Activated T-helper 1 cell treated with anti-CD3 and anti-CD28 coated beads, Interleukin-12 subunit alpha, Interleukin-12 subunit beta, Interleukin-2, Interleukin-4 antibody, amounts not matched to agents 30 ng/mL and 10 ng/mL and 1 ng/mL, durations not matched to agents 14 hours and 24 hours and 36 hours (primary cell): ENCODE measurements at places on chromosomes 16 and 17. TPM values are rescaled to one million over a fixed set of nuclear protein-coding genes. Genes with fewer than 3 reads are reported as not detected.

DNA sequence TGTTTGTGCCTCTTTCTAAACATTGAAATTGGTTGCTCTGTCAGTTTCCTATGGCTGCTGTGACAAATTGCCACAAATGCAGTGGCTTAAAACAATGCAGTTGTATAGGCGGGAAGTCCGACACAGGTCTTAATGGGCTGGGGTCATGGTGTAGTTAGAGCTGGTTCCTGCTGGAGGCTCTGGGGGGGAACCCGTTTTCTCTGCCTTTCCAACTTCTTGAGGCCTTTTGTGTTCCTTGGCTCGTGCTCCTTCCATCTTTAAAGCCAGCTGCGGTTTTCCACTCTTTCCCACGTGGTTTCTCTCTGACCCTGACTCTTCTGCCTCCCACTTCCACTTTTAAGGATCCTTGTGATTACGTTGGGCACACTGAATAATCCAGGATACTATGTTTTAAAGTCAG, 12.5 kb downstream of the EPN2 start:
- no peak for DNase-seq

The WNT3 gene
- total RNA-seq, result 0.05 TPM in 1 of 2 replicates, not detected in the other

GRCh38 chr16:21598701-21599121, 666 bp upstream of the METTL9 start:
- no peak for DNase-seq

DNA sequence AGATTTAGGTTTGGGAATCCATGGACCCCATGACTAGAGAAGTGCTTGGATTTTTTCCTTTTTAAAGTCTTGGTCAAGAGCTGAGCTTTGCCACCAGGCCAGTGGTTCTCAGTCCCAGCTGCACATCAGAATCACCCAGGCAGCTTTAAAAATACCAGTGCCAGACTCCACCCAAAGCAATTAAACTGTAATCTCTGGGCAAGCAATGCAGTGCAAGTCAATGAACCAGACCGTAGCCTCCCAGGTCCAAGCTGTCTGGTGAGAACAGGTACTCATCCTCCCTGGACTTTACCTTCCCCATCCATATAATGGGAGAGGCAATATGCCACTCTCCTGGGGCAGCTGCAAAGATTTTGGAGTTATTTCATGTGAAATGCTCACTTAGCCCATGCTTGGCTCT, 223.1 kb upstream of the CDH5 start:
- no peak for DNase-seq

DNA sequence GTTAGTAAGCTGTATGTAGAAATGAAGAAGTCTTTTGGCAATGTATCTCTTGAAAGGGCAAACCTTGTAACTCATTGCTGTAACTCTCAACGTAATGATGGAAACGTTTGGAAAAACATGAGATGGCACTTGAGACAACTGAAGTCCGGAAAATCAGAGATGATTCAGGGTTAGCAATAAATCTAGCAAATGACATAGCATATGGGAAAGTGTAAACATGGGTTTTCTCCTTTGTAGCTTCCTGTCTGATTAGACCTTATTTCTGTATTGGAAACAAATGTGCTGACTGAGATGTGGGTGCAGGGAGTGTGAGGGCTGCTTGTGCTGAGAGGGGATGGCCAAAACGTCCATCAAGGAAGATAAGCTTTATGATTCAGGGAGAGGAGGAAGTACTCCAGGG, 110.7 kb upstream of the FAM20A start:
- no peak for DNase-seq

The TOX3 gene
- total RNA-seq, result not detected in 2 replicates

DNA sequence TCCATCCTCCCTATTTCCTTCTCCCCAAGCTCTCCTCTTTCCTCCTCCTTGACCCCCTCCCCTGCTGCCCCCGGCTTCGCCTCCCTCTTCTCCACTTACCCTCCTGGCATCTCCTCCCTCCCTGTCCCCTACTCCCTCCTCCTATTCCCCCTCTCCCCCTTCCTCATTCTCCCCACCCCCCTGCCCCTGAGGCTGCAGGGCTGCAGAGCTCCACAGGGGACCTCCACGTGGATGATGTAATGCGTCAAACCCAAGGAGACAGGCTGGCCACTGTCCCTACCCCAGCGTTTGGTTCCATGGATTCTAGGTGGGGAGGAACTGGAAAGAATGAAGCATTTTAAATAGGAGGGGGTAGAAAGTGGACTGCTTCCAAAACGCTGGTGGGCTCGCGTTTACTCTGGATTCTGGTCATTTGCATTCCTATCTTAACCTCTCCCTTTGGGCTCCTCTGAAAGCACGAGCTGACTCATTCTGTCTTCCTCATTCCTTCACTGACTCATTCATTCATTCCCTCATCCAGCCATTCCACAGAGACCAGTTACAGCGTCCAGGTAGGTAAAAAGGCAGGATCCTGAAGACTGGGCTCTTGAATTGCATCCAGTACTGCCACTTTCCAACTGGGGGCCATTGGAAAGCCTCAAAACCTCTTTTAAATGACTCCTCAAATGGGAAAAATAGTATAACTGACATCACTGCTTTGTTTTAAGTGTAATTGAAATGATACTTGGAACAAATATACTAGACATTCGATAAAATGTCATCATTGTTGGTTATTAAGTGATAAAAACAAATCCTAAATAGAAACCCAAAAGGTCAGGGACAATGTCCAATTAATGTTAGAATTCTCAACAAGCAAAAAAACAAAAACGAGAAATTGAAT, 943 bp upstream of the COTL1 start:
- DNase-seq, result no peak

The ZNF778 gene
- total RNA-seq, result 8.1 and 9.5 TPM in 2 replicates

- DNase-seq, result no peak
These were observed 590.6 kb upstream of the SOX9 start for GRCh38 chr17:71530248-71530647.

GRCh38 chr17:16215965-16216316, 607 bp upstream of the NCOR1 start:
- DNase-seq, result no peak

GRCh38 chr16:75495076-75495674, at the start of gene CHST6:
Gene CHST6, minus strand, starts transcription at chr16:75495441. Its CDS starts 15,613 bp downstream, at chr16:75479828.
- DNase-seq, result no peak

- DNase-seq, result no peak
These were observed 10.9 kb upstream of the CA4 start for GRCh38 chr17:60138769-60139437.

DNA sequence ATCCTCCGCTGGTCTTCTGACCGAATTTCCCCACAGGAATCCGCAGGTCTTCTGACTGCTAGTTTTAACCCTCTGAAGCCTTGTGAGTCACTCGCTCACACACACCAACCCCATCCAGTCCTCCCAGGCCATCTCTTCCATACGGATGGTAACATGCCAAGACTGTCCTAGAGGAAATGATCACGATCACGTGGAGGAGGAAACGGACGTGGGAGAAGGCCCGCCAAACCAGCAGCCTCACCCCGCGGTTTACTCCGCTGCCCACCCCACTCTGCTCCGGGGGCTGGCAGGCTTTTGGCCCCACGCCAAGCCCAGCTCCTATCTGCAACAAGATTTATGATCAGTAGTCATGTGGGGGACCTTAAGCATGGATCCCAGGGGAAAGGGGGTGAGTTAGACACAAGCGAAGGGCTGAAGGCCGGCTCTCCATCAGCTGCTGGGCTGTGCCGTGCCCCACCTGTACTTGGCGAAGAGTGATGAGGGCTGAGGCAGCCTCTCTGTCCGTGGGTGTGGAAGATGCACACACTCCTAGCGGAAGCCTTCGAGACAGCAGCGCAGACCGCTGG, 1.5 kb upstream of the FAAP100 start:
- DNase-seq, result no peak

- DNase-seq, result no peak
These were observed 6.3 kb downstream of the ATP2A3 start for GRCh38 chr17:3957735-3958599.

- no peak for DNase-seq
These were observed 32.0 kb downstream of the SPHK1 start for GRCh38 chr17:76416457-76416856.

The GAS2L2 gene
- total RNA-seq, result 0.08 TPM in 1 of 2 replicates, not detected in the other

GRCh38 chr17:19313746-19314651, 48.5 kb downstream of the B9D1 start:
- no peak for DNase-seq

DNA sequence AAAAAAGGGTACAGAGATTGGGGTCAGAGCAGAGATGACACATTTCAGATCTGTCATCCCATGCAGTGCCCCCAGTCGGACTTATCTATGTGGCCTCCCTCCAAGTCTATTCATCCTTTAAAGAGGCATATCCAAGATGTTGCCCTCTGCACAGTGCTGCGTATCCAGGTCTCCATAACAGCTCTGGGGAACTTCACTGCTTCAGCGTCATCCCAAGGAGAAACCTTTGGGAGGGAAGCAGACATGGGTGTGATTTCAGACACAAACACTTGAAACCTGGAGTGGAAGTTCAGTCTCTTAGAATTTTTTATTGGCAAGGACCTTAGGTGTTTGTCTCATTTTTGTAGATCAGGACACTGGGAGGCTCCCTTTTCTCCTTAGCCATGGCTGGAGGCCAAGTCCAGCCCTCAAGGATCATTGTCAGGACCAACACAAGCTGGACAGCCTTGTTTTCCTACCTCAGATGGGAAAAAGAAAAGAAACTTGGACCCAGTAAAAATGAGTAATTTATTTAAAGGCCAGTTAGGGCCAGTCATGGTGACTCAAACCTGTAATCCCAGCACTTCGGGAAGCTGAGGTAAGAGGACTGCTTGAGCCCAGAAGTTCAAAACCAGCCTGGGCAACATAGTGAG, 23.9 kb upstream of the NLK start:
- no peak for DNase-seq

DNA sequence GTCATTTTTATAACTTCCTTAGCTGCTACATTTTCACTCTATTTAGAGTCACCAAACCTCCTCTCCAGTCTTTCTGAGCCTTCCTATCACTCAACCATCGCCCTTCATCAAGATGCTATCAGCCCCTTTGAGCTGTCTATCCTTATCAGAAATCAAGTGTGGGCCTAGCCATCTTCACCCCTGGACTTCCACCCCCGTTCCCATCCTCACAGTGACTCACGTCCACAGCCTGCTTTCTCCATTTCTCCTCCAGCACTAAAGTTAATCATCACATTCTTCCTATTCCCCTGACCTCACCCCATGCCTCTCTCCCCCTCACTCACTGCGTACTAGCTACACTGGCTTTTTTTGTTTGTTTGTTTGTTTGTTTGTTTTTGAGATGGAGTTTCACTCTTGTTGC, 2.4 kb upstream of the TEKT3 start:
- DNase-seq, result no peak

The ODAD4 gene
- 0.39 and 0.73 TPM in 2 replicates for total RNA-seq

DNA sequence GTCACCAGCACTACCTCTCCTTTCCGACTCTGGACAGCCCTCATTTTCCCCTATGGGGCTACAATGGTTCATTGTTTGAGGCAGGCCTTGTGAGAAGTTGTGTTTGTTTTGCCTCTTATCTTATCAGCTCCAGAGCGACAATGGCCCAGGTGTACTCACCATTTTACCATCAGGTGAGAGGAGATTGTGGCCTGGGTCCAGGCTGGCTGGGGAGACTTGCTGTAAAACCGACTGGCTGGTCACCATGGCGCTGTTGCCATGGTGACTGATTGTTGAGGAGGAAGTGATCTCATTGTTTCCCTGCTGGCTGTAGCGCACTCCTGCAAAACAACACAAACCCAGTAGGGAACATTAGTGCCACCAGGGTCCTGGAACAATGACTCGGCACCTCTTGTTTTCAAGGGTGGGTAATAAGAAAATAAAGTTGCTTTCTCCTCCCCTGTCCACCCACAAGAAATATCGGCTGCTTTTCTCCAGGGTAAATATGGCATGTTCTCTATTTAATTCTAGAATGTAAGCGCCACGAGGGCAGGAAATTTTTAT, 34.4 kb downstream of the HNF1B start:
- no peak for DNase-seq

GRCh38 chr16:86294535-86295196, 215.7 kb upstream of the FOXF1 start:
- no peak for DNase-seq

DNA sequence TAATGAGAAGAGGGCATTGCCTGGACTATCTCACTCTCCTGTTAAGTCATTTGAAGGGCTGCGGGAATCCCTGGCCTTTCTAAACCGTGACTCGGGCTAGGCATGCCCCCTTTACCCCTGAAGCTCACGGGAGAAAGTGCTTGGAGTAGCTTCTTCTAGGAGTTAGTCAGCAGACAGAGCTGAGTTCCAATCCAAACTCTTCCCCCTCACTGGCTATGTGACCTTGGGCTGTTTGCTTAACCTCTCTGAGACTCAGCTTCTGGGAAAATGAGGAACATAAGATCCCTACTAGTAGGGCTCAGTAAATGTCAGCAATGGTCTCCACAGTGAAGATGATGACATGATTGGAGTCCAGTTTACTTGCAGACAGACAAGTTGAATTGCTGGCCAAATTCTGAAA, 5.7 kb upstream of the B9D1 start:
- DNase-seq, result no peak

The EFNB3 gene
- 0.08 TPM in 1 of 2 replicates, not detected in the other for total RNA-seq

- DNase-seq, result no peak
These were observed 90.7 kb upstream of the GSE1 start for GRCh38 chr16:85522308-85522841.

DNA sequence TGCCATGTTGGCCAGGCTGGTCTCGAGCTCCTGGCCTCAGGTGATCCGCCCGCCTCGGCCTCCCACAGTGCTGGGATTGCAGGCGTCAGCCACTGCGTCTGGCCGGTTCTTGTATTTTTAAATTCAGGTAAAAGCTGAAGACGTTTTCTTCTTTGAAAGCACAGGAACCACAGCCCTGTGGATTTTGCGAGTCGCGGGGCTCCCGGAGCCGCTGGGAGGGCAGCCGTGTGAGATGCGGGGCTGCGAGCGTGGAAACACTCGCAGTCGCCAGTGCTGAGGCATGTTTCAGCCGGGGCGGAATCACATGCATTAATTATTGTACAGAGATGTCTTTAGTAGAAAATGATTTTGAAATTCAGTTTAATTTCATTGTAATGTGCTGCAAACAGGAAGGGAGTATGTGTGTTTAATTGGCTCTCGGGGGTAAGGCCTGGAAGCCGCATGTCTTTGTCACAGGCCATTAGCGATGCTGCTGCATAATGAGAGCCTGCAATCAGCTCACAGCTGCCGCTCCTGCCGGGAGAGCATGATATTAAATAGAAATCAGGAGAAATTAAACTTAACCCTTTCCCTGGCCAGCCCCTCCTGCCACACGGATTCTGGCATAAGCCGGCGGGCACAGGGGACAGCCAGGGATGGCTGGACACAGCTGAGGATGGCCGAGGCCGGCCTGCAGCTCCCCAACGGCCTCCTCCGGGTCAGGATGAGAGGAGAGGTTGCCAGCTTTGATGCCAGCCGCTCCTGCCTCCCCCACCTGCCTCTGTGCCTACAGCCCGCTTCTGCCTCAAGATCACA, 35.4 kb upstream of the CDH15 start:
- DNase-seq, result no peak

DNA sequence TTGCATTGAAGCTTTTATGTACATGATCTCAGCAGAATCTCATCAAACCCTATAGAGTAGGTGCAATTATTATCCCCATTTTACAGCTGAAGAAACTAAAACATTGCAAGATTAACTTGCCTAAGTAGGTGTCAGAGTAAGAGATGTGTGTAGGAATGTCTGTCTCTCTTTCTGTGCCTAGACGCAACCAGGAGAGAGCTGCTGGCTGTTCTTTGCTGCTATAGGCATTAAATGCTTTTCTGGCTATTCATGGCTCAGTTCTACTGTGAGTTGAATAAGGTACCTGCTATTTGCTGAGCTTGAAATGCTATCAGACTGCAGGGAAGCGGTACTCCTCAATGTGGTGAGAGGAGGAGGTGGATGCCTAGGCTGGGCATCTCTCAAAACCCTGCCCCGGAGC, 17.0 kb downstream of the IRX5 start:
- DNase-seq, result no peak

The NRN1L gene
- 0.65 and 0.76 TPM in 2 replicates for total RNA-seq

- no peak for DNase-seq
These were observed 883 bp downstream of the USH1G start for GRCh38 chr17:74922172-74922571.

The ALDH3A1 gene
- not detected in 2 replicates for total RNA-seq
